ENCODE measurements at places on chromosomes 11 and 22.
A peak's percentile ranks its signal among the peaks of the same experiment; 100 is the strongest.

DNA sequence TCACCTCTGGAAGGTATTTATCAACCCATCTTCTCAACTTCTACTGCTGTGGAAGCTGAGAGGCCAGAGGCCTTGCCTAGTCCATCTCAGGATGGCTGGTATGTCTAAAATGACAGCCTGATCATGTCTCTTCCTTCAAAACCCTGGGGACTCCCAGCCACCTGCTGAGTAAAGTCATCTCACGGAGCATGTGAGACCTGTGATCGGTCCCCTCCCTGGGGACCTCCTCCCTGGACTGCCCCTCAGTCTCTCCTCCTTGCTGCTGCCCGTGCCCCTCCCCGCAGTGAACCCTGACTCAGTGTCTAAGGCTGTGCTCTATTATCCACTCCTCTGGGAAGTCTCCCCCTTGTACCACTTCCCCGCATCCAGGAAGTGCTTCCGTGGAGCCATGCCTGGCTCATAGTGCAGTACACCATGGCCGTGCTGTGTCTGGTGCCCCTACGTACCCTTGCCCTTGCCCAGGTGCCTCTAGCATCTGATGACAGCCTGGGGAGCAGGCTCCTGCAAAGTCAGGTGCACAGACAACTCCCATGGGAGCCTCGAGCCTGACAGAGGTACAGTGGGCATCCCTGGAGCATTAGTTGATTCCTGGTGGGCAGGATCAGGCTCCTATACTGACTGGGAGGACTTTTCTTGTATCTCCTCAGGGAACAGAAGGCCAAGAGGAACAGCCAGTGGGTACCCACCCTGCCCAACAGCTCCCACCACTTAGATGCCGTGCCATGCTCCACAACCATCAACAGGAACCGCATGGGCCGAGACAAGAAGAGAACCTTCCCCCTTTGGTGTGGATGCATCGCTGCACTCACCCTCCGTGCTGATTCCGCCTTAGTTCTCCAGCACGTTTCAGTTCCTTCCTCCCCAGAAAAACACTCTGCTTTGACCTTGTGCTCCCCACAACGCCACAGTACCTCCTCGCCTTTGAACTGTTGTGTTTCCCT, 13.8 kb downstream of the SMARCB1 start:
- no peak for ATAC-seq

DNA sequence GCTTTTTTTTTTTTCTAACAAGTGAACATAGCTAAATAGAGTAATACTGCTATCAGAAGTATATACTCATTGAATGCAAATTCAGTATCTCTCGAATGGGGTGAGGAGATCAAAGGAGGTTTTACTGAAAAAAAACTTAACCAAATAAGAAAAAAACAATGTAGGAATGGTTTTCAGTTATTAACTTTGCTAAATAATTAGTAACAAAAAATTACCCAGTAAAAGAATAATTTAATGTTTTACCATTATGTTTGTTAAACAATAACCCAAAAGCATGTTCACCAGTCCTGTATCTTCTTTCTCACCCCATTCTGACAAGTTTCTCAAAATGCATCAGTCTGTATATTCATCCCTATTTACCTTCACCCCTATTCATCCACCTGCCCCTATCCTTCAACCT, 22.6 kb upstream of the CTSC start:
- ATAC-seq = no peak

- ATAC-seq = no peak
Measured at GRCh38 chr11:200224-201003, 6.8 kb downstream of the BET1L start.

DNA sequence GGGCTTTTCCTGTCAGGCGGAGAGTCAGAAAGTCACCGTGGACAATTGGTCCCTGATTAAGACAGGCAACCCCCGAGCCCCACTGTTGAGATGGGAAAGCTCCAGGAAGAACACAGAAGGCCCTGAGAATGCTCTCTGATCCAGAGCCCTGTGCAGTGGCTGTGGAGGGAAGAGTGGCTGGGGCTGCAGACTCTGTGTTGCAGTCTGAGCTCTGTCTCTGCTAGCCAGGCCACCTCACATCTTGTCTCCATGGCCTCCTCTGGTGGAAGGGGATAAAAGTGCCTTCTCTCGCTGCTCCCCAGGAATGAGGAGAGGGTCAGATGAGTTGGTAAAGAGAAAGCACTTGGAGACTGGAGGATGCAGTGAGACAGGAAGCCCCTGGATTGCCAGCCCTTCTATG, 141.2 kb downstream of the CEP164 start:
- ATAC-seq = no peak

DNA sequence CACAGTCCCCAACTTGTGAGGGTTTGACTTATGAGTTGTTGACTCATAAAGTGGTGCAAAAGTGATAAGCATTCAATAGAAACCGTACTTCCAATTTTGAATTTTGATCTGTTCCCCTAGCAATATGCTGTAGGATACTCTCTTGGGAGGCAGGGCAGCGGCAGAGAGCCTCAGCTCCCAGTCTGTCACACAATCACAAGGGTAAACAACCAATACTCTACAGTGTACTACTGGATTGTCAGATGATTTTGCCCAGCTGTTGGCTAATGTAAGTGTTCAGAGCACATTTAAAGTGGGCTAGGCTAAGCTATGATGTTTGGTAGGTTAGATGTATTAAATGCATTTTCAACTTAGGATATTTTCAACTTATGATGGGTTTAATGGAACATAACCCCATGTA, 13.7 kb upstream of the NXPE2 start:
- ATAC-seq = no peak

DNA sequence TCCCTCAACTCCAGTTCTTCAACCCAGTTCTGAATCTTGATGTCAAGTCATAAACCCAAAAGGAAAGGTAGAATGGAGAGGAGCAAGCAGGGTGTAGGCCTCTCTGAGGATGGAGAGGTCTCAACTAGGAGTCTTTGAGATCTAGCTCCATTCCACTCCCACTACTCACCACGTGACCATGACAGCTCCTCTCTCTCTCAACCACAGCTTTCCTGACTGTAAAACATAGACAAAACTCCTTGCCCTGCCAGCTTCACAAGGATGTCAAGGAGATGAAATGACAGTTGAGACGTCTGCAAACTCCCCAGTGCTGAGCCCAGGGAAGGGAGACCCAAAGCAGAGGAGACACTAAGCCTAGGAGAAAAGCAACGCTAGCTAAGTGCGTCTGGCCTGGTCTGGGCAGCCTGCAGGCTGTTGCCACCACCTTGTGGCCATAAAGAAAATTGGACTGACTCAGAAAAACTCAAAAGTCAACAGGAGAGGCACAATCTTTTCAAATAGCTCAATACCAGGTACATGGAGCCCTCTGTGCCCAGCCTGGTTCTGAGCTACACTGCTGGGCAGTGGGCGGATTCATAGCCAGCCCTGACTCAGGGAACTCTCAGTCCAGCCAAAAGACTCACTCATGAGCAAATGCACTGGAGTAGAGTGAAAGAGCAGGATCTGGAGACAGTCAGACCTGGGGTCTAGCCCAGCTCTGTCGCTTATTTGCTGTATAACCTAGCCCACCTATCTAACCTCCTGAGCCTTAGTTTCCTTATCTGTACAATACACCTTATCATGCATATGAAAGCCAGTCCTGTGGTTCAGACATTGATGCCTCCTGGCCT, 3.4 kb downstream of the CLPB start:
- ATAC-seq = peak; percentile 67

- no peak for ATAC-seq
Measured at GRCh38 chr11:10886652-10887250, 28.9 kb upstream of the ZBED5 start.

GRCh38 chr22:43837666-43838065, 24.6 kb downstream of the SULT4A1 start:
- ATAC-seq = no peak

DNA sequence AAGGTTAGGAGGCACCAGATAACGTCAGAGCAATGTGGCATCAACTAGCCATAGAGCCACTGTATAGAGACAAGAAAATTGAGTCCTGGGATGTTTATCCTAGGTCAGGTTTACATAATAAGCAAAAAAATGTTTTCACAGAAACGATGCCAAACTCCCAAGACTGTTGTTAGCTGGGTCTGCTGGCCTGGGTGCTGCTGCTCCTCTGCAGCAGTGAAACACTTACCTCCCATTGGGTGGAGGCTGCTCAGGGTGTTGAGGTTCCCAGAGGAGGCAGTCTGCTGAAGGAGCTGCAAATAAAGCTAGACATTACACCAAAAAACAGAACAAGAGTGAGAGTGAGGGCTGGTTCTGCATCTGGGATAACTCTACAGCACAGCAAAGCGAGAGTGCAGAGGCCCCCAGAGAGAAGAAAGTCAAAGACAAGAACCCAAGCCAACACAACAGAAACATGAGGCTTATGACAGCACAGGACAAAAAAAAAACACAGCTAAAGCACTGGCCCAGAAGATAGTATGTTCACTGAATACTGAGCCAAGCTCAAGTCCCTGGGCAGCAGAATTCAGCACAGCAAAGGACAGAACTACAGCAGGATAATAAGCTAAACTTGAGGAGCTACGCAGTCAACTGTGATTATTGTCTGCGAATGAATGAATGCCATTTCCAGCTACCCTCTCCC, 29.9 kb upstream of the RAPSN start:
- no peak for ATAC-seq

DNA sequence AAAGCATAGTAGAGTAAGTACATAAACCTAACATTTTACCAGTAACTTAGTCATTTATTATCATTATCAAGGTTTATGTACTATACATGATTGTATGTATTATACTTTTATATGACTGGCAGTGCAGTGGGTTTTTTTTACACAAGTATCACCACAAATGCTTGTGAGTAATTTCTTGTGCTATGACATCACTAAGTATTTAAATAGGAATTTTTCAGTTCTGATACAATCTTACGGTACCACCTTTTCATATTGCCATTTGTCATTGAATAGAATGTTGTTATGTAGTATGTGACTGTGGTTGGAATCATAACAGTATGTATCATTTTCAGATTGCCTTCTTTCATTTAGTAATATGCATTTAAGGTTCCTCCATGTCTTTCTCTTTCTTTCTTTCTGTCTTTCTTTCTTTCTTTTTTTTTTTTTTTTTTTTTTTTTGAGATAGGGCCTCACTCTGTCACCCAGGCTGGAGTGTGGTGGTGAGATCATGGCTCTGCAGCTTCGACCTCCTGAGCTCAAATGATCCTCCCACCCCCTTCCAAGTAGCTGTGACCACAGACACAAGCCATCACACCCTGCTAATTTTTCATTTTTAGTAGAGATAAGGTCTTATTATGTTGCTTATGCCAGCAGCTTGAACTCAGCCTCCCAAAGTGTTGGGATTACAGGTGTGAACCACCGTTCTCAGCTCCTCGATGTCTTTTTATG, 18.6 kb downstream of the ATM start:
- ATAC-seq = no peak

GRCh38 chr11:1755344-1755691, 4.9 kb upstream of the IFITM10 start:
- ATAC-seq = no peak

DNA sequence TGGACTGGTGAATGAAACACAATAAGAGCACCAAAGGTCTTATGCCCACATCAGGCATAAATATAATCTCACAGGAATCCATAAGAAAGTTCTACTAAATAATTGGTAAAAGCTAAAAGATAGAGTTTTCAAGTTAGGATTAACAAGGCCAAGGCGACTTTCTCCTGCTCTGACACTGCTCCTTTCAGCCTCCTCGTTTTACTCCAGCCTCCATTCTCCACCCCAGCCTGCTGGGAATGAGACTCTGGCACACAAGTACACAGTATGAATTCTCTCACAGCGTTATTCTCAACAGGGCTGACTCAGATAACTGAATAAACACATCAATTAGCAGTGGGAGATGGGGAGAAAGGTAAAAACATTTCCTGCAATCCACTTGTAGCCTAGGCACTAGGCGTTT, 94.9 kb downstream of the APOL5 start:
- ATAC-seq = no peak

- no peak for ATAC-seq
Measured at GRCh38 chr11:128603003-128603696, 15.8 kb upstream of the ETS1 start.

DNA sequence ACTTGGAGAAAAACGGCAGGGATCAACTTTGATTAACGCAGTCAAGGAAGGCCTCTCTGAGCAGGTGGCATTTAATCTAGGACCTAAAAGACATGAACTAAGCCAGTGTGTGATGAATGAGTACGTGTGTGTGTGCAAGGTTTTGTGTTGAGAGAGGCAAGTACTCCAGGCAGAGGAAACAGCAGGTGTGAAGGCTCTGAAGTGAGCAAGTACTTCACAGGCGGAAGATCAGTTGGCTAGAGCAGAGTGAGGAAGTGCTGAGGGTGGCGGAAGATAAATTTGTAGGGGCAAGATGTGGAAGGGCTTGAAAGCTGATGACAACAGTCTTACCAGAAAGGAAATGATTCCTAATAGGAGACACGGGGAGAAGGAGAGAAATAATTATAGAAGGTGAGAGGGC, 6.8 kb downstream of the APIP start:
- ATAC-seq = no peak

GRCh38 chr11:94111660-94112059, 17.0 kb upstream of the PANX1 start:
- ATAC-seq = no peak

DNA sequence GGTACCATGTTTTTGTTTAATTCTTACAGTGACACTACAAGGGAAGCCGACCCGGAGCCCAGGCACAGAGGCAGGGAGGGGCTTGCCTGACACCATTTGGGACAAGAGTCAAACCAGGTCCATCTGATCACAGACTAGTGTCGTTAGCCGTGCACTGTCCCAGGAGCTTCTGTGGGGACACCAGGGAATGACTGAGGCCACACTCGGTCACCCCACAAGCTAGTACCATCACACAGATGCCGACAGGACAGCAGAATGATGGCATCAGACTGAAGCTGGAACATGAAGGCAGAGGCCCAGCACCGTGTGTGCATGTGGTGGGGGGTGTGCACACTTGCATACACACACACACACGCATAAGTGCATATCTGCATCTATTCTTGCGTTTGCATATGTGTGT, 61.5 kb upstream of the NECTIN1 start:
- no peak for ATAC-seq

DNA sequence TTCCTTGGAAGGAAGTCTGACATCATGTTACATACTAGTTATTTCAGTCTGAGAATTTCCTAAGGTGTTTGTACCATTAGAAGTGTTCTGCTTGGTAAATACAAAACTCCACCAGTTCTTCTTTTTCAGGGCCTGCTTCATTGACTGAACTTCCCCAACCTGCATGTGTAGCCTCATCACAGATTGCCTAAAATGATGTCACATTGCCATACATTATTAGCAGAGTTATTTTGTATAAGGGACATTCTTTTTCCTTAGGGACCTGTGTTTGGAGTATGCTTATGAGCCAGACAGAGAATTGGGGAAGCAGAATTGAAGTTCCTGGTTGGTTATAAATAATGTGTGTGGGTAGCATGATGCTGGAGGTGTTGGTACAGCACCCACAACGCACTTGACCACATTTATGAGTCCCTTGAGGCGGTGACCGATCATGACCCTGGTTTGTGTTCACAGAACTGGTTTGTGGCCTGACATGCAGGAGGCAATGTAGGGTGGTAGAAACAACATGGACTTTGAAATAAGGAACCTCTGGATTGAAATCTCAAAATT, 16.4 kb upstream of the MMP7 start:
- ATAC-seq = no peak

GRCh38 chr11:84193706-84194105, 907.5 kb upstream of the CCDC90B start:
- no peak for ATAC-seq
